ENCODE measurements at places on chromosomes 16 and 17.

DNA sequence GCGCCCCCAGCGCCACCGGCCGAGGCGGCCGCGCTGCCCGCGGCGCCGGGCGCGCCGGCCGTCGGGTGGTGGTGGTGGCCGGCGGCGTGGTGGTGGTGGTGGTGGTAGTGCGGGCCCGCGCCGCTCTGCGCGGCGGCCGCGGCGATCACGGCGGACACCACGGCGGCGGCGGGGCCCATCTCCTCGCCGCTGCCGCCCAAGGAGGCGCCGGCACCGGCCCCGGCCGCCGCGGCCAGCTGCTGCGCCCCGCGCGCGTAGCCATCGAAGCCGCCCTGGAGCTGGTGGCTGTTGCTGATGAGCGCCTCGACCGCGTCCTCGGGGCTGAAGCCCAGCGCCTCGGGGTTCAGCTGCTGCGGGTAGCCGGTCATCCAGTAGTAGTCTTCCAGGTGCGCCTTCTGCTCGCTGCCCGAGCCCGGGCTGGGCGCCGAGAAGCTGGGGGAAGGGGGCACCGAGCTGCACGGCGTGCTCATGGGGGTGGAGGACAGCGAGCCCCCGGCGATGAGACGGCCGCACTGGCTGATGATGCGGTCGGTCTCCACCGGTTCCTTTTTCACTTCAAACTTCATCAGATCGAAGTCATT is 1.2 kb downstream of the MAF start:
- no peak for DNase-seq

DNA sequence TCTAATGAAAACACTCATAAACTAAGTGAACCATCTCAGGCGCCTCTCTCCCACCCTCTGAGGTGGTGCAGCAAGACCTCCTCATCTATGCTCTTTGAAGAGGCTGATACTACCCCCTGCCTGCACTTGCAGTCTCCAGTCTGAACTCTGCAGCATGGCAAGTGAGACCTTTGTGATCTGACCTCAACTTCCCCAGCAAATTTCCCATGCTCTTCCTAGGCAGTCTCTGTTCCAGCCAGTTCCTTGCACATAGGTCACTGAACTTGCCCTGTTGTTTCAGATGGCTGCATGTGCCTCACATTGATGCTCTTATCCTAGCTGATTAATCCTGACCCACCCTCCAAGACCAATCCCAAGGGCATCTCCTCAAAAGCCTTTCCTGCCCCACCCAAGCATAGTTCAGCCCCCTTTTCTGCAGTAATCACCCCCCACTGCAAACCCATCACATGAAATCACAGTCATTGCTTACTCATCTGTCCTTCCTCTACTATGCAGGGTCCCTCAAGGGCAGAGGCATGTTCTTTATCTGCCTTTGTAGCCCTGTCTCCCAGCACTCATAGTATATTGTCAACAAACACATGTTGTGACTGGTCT is 42.0 kb downstream of the TBX21 start:
- no peak for DNase-seq

GRCh38 chr16:28098171-28098958 is 34.9 kb upstream of the GSG1L start:
- no peak for DNase-seq

DNA sequence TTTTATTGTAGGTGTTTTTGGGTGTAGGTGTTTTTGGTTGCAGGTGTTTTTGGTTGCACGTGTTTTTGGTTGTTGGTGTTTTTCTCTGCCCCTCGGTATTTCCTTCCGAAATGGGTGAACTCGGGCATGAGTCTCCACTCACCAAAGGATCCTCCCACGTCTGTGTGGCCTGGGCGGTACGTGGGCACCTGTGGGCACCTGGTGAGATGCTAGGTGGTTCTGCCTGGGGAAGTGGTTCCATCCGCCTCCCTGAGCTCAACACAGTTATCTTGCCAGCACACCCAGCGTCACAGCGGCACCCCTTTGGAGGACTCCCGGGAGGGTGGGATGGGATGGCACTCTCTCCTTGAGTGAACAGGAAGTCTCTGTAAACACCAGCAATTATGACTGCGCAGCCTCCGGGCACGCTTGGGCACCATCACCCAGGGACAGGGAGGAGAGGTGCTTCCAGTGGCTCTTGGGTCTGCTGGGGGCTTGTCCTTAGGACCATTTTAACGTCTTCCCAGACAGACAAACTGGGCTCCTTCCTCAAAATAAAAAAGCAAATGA is 29.8 kb downstream of the COX4I1 start:
- DNase-seq: no peak

DNA sequence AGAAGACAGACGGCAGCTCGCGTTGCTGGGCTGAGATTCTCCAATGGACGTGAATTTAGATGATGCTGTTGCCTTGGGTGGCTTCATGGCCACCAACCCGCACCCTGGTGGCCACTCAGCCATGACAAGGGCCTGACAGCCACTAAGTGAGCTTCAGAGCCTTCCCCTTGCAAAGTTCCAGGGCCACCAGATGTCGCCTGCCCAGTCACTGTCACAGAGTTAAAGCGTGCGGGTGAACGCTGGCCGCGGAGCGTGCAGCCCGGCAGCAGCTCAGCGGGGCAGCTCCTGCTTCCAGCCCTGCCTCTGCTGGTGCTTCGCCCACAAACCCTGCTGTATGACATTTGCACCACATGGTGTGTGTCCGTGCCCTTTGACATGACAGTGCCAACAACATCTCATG is 13.3 kb upstream of the KREMEN2 start:
- DNase-seq: no peak

- DNase-seq: no peak
Observed at GRCh38 chr16:23692190-23692837, 13.6 kb downstream of the PLK1 start.

- no peak for DNase-seq
Observed at GRCh38 chr17:67500677-67501300, 123.7 kb downstream of the PITPNC1 start.

DNA sequence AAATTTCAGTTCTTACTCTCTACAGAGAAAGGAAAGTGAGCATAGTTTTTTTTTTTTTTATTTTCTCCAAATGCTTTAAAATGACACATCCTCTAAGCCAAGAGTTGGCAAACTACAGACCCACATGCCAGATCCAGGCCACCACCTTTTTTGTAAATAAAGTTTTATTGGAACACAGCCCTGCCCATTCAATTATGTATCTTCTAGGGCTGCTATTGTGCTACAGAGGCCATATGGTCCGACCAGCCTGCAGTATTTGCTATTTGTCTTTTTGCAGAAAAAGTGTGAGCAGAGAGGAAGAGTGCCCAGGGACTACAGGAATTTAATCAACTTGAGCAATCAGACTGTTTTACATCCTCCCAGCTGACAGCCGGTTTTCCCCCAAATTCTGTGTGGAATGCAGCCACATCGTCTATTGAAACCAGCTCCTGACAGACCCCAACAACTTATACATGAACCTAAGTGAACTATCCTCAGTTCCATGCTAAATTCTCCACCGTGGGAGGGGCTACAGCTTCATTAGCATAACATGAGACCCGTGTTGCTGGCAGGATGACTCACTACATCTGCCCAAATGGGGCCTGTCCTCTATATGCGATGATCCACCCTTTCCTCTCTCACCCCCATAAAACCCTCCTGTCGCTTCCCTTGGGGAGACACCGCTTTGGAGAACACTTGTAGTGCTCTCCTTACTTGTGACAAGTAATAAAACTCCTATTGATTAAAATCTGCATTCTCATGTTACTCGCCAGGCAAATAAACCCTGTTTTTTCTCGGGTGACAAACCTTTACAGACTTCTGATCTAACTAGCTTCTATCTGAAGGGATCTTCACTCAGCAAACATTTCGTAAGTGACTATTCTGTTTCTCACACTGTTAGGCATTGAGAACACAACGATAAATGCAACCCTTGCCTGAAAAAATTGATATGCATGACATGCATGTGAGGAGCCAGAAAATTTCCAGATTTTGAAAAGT is 149.4 kb upstream of the HS3ST3A1 start:
- no peak for DNase-seq

DNA sequence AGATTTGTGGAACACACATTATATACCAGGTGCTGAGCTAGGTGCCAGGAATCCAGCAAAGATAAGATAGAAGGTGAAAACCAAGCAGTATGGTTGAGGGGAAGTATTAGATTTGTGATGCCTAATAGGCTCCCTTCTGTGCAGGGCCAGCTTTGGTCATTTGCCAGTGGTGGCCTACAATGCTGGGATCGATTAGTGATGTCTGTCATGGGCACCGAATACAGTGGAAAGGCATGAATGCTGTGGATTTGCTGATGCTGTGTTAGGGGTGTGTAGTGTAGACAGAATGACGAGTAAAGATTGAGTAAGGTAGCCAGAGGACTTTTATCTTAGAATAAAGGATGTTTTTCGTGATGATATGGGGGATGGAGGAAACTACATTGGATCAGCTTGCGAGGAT is 48.9 kb downstream of the SNX29 start:
- no peak for DNase-seq

- no peak for DNase-seq
Observed at GRCh38 chr16:72042157-72042660, 12.1 kb upstream of the HP start.

DNA sequence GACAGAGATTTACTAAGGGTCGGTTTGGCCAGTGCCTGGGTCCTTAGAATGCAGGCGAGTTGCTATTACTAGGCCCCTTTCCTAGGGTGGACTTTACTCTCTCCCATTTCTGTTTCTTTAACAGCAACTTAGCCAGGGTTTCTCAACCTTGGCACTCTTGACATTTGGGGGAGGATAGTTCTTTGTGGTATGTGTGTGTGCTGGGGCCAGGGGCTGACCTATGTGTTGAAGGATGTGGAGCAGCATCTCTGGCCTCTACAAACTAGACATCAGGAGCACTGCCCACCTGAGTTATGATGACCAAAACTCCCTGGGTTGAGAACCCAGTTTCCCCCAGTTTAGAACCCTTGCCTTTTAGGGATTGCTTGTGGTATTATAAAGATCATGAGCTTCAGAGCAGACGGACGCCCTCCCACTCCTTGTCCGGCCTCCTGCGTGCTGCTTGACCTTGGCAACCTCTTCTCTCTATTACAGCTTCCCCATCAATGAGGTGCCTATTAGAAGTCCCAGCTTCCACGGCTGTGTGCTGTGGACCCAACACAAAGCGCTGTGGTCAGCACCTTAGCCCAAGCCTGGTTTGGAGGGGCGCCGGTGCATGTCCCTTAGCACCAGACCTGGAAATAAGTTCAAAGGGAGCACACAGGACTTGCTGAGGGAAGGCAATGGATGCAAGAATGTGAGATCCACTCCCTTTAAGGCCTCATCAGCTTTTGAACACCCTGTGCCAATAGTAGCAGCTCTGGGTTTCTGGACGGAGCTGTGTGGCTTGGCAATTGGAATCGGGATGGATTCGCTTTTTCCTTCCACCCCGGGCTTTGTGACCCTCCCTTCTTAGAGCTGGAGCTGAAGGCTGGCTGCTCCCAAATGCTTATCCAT is 239.2 kb upstream of the MAF start:
- DNase-seq: no peak

DNA sequence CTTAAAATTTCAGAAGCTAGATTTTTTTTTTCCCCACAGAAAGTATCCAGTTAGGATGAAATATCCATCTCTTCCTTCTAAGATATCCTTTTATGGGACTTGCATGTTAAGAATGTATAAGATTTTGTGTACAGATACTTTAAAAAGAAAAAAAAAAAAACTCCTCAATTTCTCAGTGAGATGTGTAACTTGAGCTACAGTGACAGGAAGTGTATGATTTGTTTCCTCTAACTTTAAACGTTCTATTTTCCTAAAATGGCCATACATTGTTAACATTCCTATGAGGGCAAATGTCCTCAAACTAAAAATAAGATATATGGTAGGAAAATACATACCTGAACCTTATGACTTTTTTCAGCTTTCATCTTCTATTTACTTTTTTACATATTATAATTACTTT is 8.9 kb downstream of the FBXO47 start:
- no peak for DNase-seq

GRCh38 chr16:22357635-22357971 is 16.8 kb downstream of the CDR2 start:
- DNase-seq: no peak

GRCh38 chr16:30458561-30459394 is 13.1 kb upstream of the SEPHS2 start:
- no peak for DNase-seq

GRCh38 chr17:79223953-79224352 is 149.3 kb downstream of the ENGASE start:
- no peak for DNase-seq

- DNase-seq: no peak
Observed at GRCh38 chr17:42684929-42685556, 2.7 kb downstream of the CNTNAP1 start.

- DNase-seq: no peak
Observed at GRCh38 chr17:79892457-79893241, 53.4 kb upstream of the CBX4 start.

DNA sequence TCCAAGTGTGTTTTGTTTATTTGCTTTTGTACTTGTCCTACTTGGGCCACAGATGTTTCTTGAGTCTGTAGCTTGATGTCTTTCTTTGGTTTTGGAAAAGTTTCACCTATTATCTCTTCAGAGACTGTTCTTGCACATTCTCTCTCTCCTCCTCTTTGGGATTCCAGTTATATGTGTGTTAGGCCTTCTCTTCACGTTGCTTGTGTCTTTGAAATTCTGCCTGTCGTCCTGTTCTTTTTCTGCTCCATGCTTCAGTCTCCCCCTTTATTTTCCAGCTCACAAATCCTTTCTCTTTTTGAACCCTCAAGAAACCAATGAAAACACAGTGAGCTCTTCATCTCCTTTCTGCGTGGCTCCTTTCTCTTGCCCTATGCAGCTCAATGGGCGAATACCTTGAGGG is 7.9 kb downstream of the VPS35L start:
- no peak for DNase-seq

- no peak for DNase-seq
Observed at GRCh38 chr16:14028202-14028601, 42.9 kb upstream of the MRTFB start.
